ENCODE measurements at places on chromosomes 16 and 17. TPM values are rescaled to one million over a fixed set of nuclear protein-coding genes. Genes with fewer than 3 reads are reported as not detected.

DNA sequence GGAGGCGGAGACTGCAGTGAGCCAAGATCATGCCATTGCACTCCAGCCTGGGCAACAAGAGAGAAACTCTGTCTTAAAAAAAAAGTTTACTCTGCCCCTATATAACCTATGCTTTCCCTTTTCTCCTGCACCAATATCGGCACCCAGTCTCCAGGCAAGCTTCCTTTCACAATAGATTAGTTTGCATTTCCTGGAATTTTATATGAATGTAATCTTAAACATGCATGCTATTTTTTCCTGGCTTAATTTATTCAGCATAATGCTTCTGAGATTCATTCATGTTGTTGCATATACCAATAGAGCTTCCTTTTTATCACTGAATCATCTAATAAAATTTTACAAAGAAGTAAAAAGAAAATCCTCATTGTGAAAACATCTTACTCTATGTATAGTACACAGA is 59.4 kb downstream of the USP32 start:
- DNase-seq = no peak

DNA sequence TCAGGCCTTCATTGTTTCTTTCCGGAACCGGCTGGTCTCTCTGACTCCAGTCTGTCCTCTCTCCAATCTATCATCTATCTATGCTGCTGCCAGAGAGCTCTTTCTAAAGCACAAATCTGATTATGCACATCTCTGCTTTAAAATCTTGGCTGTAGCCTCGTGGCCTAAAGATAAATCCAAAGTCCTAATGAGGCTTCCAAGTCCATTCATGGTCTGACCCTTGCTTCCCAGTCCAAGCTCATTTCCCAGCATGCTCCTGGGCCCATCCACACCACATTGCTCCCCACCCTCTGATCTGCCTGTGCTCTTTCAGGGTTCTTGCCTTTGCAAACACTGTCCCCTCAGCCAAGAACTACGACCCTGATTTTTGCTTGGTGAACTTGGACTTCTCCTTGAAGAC is 21.5 kb upstream of the PHB1 start:
- DNase-seq = no peak

GRCh38 chr16:66943426-66944053 is 8.2 kb downstream of the CES2 start:
- no peak for DNase-seq

DNA sequence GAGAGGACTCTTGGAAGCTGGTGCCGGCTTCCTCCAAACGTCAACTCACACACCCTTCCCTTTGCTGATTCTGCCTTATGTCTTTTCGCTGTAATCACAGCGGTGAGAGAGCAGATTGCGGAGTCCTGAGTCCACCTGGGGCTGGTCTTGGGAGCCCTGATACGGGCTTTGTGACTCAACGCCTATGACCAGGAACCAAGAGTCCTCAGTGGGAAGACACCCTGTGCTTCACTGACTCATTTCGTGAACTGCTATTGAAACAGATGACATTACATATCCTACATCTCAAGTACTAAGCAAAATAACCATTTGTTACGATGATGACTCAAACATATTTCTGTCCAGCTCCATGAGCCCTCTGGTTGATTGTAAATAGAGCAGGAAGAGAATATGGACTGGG is 90.7 kb upstream of the CREBBP start:
- no peak for DNase-seq

DNA sequence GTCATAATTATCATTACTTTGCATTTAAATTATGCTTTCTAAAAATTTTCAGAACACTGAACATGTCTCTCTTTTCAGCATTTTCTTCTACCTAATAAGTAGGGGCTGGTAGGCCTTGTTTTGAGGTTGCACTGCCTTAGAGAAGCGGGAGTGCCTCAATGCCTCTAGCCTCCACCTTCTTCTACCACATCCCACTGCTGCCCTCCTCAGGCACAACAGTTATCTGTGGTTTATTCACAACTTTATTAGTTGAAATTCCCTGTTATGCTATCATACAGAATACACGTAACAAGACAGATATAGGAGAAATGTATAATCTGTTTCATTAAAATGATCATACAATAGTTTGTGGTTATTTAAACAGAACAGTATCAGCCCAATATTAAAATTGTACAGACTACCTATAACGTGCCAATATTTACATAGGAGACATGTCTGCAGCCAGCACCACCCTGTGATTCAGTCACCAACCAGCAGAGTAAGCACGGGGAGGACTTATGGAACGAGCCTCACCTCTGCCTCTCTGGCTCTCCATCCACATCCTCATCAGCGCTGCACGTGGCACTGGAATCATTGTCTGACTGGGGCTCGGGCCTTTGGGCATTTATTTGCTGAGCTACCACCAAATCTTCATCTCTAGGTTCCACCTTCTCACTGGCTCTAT is 101.2 kb downstream of the TTC19 start:
- no peak for DNase-seq

- DNase-seq = no peak
These were observed 5.2 kb upstream of the FOXJ1 start for GRCh38 chr17:76146053-76146851.

- no peak for DNase-seq
These were observed 137.9 kb downstream of the SOX9 start for GRCh38 chr17:72258711-72259110.

SLC9A5 gene
- total RNA-seq = 0.79 TPM

SPN gene
- 2.8 TPM for total RNA-seq
